Aorta (tissue), 5 donors: ENCODE measurements at places on chromosomes 12 and 14. TPM values are rescaled to one million over a fixed set of nuclear protein-coding genes. Genes with fewer than 3 reads are reported as not detected.

The C14orf180 gene
- total RNA-seq, result 0.68 TPM

The OTUB2 gene
- 0.42 TPM for total RNA-seq

The GPR84 gene
- total RNA-seq, result 1.9 TPM

The SART3 gene
- 51.3 TPM for total RNA-seq

The FAM186B gene
- total RNA-seq, result 0.30 TPM

The ALG10B gene
- 7.8 TPM for total RNA-seq

The PTGR2 gene
- total RNA-seq, result 8.7 TPM

The PLEKHA5 gene
- 24.0 TPM for total RNA-seq

The KCNMB4 gene
- total RNA-seq, result 2.0 TPM

The TAS2R50 gene
- 5.7 TPM for total RNA-seq

The TSPAN19 gene
- total RNA-seq, result not detected

The LTBR gene
- total RNA-seq, result 83.1 TPM

The LEMD3 gene
- 28.6 TPM for total RNA-seq

The STYK1 gene
- 0.36 TPM for total RNA-seq

The SRRM4 gene
- total RNA-seq, result 0.27 TPM
